Activated effector memory CD4-positive, alpha-beta T cell treated with anti-CD3 and anti-CD28 coated beads, Interleukin-2, amount 50 U/mL, for 16 hours (primary cell): ENCODE measurements at places on chromosomes 2 and 18.

GRCh38 chr18:48949606-48950535, 894 bp downstream of the SMAD7 start:
- DNase-seq: peak; percentile 71

- DNase-seq: no peak
These were observed 285.4 kb downstream of the ZNF516 start for GRCh38 chr18:76209597-76209996.

GRCh38 chr2:109632158-109632789, 18.1 kb downstream of the SOWAHC start:
- DNase-seq: no peak

DNA sequence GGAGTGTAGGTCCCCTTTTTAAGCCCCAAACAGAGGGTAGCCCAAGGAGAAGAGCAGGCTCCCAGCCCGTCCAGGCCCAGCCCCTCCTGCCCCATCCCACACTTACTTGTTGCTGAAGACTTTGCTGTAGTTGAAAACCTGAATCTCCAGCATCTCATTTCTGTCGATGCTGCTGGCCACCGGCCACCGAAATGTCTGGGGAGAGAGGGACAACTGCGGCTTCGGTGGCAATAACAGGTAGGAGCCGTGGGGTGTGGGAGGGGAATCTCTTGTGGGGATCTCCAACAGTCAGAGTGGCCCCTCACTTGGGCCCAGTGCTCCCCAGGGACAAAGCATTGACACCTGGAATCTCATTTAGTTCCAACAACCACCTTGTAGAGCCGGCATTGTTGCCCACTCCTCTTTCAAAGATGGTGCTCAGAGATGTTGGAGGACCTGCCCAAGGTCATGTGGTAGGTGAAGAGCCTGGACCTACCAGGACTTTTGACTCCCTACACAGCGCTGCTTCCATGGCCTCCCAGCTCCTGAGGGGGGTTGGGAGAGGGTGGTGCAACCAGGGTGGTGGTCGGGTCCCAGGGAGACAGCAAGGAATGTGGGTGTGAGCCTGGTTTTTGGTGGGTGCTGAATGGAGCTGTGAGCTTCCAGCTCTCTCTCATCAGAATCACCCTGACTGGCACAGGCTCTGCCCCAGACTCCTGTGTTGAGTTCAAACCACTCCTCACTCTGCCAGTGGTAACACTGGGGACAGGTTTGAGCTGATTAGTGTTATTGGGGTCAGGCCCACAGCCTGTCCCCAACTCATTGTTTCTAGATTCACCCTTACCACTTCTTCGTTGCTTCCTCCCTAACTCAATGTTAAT, 50.0 kb upstream of the OTOF start:
- peak; percentile 38 for DNase-seq

DNA sequence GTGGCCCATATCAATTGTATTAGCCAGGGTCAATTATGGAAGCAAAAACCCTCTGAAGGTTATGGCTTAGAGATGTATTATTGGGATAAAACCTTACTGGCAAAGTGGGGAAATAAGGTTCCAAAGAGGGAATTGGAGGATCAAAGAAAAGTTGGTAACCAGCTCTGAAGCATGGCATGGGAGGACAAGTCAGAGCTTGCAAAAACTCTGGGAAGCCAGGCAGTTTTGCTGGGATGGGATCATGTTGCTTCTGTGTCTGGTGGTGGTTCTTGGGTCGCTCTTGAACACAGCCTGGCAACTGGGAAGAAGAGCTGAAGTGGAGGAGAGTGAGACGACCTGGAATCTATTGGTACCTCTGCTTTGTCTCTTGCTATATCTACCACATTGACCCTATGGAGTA, 162.6 kb downstream of the PMAIP1 start:
- DNase-seq: no peak

- DNase-seq: no peak
These were observed 11.0 kb downstream of the SLC3A1 start for GRCh38 chr2:44286119-44286883.

DNA sequence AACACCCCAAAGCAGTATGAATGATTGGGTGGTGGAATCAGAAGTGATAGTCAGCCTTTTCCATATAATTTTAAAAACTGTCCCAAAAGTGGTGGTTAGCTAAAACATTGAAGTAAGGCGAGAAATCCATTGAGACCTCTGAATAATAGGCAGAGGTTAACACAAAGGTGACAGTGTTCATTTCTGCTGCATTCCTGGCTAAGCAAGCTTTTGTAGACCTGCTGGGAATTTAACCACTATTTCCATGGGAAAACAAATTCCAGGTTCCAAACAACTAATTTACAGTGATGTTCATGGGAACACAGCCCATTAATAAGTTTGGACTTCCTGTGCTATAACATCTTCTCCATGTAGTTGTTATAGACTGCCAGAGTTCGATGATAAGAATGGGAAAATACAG, 6.3 kb upstream of the INO80D start:
- DNase-seq: no peak

DNA sequence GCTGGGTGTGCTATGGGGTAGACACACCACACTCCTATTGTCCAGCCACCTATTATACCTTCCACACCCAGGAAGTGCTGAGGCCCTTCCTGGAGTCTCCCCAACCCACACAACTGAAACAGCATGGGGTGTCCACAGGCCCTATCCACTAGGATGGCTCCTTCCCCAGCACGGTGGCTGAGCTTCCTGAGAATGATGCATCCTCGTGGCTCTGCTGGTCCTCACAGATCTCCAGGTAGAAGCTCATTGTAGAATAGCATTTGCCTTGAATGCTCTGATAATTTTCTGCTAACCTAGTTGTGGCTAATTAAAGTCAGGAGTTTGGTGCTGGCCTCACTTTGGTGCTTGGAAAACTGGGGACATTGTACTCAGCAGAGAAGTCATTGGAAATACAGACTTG, 182.6 kb downstream of the ANKRD30B start:
- DNase-seq: no peak

DNA sequence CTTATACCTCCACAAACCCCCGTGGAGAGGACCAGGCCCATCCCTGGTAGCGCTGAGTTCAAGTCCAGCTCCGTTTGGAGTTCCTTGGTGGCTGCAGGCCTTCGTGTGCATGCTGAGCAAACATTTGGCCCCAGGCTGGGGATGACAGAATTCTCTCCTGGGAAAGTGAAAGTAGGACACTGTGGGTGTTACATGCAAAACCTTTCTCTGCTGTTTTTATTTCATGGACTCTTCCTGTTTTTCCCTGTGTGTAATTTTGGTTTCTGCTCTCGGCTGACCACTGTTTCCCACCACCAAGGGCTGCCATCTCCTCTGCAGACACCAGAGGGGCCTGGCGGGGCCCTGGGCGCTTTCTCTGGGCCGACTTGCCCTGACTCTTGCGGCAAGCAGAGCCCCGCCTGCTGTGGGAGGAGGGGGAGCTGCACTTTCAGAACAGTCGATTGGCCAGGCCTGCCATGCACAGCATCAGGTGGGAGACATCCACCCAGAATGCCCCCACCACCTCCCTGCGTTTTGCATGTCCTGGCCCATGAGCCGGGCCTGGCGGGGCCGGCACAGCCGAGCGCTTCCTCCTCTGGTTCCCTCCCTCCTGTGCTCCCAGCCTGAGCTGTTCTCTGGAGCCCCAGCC, 102.4 kb downstream of the CABLES1 start:
- DNase-seq: peak; percentile 74

DNA sequence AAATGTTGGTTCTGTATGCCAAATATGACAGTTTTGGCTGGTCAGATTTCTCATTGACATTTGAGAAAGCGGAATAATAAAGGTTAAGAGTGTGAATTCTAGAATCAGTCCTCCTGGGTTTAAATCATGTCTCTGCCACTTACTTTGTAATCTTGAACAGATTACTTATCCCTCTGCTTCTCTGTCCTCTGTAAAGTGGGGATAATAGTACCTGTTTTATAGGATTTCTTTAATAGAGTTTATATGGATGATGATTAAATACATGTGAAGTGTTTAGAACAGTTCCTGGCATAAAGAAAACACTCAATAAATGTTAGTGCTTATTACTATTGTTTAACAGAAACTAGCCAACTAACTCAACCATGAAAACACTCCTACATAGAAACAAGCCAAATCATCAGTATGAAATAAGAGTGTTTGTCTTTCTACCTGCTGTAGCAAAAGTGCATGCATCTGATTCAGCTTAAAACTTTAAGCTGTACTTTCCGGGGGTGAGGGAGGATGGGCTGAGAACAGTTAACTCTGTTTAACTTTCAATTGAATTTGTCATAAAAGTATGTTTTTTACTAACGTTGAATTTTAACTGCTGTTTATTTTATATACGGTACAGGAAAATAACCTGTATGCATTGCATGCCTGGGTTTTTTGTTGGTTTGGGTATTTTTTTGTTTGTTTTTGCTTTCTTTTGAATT, 6.8 kb downstream of the HTR2B start:
- DNase-seq: no peak

GRCh38 chr2:14717131-14717530, 84.6 kb downstream of the LRATD1 start:
- DNase-seq: no peak

DNA sequence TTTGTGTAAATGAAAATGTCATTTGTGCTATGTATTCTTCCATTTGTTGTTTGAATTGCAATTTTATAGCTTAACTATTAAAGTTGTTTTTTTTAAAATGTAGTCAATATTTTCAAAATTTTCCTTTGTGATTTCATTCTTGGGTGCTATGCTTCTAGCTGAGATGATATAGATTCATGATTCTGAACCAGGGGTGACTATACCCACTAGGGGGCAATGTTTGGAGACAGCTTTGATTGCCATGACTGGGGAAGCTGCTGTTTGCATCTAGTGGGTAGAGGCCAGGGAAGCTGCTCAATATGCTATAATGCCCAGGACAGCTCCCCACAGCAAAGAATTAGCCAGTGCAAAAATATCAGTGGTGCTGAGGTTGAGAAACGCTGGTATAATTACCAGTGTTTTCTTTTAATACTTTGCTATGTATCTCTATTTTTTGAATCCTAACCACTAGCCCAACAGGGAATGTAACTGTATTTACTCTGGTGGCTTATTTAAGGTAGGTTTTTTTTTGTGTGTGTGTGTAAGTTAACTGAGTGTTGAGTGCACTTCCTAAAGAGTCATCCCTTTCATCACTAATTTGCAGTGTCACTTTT, 99.7 kb downstream of the MEP1B start:
- no peak for DNase-seq

DNA sequence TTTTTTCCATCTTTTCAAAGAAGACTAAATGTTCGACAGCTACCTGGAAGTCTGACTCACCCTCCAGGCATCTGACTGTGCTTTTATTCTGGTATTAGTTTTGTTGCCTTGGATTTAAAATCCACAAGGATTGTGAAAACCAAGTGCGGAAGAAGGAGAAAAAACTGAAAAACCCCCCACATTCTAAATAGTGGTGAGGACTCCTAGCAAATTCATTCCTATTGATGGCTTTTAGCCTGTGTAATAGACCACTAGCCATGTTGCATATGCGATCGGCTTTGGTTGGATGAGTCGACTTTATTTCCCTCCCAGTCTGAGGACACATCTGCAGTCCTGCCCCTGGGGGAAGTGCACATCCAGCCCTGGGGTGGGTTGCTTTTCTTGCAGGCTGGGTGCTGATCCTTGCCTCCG, 16.9 kb downstream of the LDLRAD4 start:
- DNase-seq: peak; percentile 16

DNA sequence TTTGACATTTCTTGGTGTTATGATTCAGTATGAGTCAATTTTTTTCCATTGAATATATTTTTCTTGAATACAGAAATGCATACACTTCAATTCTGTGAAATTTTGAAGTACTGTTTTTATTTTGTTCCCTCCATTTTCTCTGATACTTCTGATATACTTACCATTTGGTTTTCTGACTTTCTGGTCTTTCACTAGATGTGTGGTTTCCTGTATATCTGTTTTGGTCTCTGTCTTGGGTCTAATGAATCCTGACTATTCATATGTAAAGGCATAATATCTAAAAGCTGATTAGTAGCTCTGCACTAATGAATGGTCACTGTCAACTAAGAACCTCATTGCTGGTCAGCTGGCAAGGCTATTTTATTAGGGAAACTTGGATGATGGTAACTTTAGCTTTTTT, 345.6 kb downstream of the GRB14 start:
- DNase-seq: no peak

DNA sequence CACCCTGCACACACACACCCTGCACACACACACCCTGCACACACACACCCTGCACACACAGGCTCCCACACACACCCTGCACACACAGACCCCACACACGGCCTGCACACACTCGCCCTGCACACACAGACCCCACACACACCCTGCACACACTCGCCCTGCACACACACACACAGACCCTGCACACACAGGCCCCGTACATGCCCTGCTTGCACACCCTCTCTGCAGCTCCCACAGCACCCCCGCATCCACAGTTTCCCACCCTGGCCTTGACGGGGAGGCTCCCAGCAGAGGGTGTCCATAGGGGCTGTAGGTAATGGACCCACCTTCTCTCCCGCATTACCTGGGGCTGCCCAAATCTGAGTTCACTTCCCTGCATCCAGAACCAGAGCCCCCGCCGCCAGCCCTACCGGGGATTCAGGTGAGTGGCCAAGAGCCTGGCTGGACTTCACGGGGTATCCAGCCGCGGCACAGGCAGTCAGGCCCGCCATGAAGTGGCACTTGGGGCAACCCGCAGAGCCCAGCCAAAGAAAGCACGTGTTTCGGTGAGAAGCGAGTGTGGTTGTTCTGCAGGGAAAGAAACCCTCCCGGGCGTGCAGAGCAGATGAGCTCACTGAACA, 88.6 kb upstream of the GPC1 start:
- no peak for DNase-seq

GRCh38 chr18:28366676-28367075, 189.7 kb upstream of the CDH2 start:
- DNase-seq: no peak

DNA sequence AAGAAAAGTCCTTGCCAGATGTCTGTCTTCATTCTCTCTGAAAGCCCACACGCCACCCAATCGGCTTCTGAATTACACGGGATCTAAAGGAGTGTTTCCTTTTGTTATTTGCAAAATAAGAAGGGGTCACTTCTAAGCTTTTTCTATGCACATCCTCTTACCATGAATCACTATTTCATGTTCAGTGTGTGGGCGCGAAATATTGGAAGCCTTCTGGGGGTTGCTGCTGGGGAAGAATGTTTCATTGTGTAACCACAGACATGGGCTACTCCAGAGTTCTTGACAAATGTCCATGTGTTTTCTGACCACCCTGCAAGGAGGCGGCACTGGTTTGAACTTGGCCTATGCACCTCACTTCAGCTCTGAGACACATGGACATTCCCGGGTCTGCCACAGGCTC, 133.6 kb upstream of the APCDD1 start:
- DNase-seq: no peak

- DNase-seq: no peak
These were observed 104.5 kb upstream of the CAVIN2 start for GRCh38 chr2:191951376-191951775.

GRCh38 chr2:181407171-181407570, 50.0 kb upstream of the ITGA4 start:
- DNase-seq: no peak

DNA sequence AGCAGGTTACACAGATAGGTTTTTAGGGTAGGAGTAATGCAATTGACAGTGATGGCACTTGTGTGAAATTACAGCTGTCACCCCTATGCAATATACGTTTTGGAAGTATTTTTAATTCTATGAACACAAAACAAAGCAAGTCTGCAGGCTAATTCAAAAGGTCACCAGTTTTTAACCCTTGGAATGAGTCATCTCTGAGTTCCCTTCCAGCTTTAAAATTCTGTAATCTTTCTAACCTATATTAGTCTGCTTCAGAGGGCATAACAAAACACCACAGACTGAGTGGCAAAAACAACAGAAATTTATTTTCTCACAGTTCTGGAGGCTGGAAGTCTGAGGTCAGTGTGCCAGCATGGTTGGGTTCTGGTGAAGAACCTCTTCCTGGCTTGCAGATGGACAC, 596.9 kb upstream of the HNMT start:
- no peak for DNase-seq

GRCh38 chr2:207126724-207127308, 38.9 kb downstream of the KLF7 start:
- no peak for DNase-seq
